ENCODE measurements at places on chromosomes 1 and 21.

GRCh38 chr1:8011016-8011415, 15.1 kb downstream of the ERRFI1 start:
- no peak for DNase-seq

DNA sequence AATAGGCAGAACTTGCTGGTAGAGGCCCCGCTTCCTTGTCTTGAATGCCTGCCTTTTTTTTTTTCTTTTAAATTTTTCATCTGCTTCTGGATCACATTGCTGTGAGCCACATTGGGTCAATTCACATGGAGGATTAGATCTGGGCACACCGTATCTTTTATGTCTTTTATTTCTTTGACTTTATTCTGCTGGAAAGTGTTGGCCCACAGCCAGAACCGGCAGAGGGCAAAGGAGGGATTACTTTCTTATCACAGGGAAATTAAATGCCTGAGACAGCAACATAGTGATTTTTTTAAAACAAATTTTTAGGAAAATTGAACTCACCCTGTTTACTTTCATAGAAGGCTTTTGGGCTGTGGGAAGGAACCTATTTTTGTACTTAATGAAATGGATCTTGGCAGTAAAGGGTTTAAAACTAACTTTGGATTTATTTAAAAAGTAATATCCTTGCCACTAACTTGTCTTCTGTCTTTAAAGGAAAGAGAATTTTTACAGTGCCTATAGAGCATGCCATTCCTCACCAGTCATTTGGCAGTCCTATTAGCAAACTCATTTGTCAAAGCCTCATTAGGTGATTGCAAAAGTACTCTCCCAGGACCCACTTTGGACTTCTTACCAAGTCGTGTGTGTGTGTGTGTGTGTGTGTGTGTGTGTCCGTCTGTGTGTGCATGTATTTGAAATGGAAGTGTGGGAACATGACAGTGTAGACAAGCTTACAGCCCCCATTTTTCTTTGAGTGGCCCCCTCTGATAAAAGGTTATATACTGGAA, 68.4 kb downstream of the ST6GALNAC3 start:
- no peak for DNase-seq

DNA sequence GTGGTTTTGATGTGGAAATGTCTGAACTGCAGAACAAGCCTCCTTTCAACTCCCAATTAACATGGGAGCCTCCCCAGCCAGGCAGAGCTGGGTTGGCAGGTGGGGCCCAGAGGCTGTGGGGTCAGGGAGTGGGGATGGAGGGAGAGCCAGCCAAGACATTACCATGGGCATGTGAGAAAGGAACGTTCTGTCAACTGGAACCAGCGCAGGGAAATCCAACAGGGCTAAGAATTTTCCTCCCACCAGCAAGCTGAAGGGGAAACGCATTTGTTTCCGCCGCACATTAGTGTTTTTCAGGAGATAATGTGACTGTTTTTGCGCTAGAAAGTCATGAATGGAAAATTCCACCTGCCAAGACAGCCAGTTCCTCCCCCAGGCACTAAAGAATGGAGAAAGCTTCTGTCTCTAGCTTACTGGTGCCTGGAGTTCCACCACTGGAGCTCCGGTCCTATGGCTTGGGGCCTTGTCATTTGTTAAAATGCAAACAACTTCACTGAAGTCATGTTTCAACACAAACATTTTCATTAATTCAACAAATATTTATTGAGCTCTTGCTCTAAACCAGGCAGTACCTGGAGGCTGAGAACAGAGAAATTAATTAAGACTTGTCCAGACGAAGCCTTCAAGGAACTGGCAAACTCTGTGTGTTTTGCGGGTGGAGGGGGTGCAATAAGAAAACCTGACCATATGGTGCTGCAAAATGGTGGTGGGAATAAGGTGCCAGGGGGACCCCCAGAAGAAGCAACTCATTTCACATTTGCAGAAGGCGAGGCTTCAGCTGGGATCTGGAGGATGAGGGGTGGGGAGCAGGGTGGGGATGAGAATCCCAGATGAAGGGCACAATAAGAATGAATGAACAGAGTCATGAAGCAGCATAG, 305.1 kb downstream of the MATN1 start:
- DNase-seq, result no peak

- DNase-seq, result no peak
Measured at GRCh38 chr1:63152572-63152971, 169.8 kb upstream of the FOXD3 start.

DNA sequence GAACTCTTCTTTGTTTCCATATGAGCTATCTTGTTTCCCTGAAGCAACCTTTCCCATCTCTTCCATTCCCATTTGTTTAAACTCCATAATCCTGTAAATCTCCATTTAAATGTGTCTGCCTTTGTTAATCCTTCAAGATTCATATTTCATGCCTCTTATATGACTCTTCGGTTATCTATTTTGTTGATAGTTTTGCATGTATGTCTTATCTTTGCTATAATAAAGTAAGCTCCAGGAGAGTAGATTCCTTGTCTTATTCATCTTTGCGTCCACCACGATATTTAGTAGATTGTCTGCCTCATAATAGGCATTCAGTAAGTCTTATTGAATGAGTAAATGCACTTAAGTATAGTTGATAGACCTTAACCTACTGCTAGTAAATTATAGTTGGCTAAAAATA, 18.4 kb downstream of the CLIC4 start:
- no peak for DNase-seq

DNA sequence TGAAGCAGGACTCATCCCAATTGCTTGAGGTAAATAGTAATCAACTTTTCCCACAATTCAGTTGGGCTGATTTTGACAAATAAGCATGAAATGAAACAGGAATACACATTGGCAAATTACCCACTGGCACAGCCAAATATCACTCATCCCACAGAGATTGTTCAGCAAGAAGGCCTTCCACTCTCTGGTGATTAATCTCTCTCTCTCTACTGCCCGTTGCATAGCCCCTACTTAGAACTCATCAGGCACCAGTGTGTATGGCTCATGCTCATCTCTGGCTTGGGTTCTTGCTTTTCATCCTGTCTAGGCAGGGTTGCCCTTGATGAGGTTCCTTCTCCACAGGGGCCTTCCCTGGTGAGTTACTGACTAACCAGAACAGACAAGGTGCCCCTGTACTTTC, 1.1 kb downstream of the BSDC1 start:
- no peak for DNase-seq

DNA sequence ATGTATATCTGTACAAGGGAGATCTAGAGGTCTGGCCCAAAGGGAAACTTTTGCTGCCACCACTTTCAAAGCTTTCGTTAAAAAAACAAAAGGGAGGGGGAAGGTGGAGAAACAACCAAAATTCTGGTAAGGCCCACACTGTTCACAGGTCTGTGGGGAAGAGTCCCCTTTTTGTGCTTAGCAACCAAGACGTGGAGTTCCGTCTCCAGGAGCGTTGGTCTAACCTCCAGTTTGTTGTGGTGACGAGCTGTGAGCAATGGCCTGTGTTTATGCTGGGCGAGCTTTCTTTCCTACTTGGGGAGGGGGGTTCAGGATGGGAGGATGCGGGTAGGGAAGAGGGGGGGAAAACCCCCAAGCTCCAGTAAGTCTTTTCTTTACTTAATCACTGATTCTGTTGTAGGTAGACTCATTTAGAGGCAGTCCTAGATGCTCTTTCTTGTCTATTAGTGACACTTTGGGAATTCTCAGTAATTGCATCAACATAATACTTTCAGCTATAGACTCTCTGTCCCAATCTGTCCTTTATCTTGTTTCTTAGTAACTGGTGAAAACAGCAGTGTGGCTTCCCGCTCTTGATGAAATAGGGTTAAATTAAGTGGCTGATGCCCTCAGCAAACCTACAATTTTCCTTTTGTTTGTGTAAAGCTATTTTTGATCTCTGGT, 1.5 kb downstream of the HIPK1 start:
- no peak for DNase-seq

DNA sequence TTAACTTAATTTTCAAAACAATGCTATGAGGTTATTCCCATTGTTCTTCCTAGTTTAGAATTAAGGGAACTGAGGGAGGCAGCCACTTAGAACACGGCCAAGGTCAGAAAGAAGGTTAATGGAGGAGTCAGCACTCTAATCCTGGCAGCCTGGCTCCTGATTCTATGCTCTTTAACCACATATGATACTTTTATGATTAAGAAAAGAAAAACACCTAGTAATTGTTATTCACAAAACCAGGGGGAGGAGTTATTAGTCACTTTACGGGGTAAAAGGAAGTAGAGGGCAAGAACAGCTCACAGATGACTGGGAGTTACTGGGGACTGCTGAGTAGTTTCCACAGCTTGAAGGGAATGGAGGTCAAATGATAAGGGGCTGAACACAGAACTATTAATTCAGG, 38.6 kb downstream of the GADD45A start:
- no peak for DNase-seq

- no peak for DNase-seq
Measured at GRCh38 chr21:44440241-44441040, 14.9 kb upstream of the LRRC3 start.

Data from AG04450 (cell line).